ENCODE measurements at places on chromosomes 2 and 18.
A peak's percentile ranks its signal among the peaks of the same experiment; 100 is the strongest.

GRCh38 chr2:203934041-203934492 is 2.5 kb upstream of the ICOS start:
- no peak for DNase-seq

GRCh38 chr2:17519486-17519885 is 1.2 kb upstream of the RAD51AP2 start:
- DNase-seq, result no peak

- DNase-seq, result no peak
Observed at GRCh38 chr2:133660510-133660909, 92.2 kb upstream of the NCKAP5 start.

- DNase-seq, result no peak
Observed at GRCh38 chr2:206324869-206325268, 50.4 kb downstream of the ZDBF2 start.

DNA sequence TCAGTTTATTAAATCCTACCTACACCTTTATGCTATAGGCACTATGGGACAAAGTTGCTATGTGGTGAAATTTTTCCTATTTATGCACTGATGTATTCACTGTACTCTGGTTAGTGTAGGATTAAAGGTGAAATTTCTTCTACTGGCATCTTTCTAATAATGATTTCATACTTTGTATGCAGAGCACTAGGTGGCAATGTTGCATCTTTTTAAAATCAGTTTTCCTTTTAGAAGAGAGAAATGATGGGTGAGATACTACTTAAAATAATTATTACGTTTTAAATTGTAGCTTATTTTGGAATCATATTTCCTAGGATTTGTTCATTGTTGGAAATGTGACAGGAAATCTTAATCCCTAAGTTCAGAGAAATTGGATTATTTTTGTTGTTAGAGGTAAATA is 150.9 kb downstream of the CD8B2 start:
- no peak for DNase-seq

DNA sequence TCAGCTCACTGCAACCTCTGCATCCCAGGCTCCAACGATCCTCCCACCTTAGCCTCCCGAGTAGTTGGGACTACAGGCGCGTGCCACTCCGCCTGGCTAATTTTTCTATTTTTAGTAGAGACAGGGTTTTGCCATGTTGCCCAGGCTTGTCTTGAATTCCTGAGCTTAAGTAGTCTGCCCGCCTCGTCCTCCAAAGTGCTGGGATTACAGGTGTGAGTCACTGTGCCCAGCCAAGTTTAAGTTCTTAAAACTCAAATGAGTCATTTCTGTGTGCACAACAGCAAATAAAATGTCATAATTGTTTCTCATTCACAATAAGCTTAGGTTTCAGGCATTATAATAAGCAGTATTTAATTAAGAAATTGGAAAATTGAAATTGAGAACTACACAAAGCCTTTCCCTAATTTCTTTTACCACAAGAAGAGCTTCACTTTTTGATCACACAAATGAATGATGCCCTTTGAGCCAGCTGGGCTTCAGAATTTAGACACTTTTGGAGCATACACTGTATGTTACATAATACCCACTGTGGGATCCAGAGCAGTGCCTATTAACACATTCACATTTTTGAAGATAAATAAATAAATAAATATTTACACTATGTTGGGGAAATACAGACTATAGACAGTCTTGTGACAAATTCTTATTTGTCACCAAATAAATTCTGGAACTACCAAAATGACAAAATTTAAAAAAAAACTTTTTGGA is 8.6 kb upstream of the ME2 start:
- peak; percentile 77 for DNase-seq

DNA sequence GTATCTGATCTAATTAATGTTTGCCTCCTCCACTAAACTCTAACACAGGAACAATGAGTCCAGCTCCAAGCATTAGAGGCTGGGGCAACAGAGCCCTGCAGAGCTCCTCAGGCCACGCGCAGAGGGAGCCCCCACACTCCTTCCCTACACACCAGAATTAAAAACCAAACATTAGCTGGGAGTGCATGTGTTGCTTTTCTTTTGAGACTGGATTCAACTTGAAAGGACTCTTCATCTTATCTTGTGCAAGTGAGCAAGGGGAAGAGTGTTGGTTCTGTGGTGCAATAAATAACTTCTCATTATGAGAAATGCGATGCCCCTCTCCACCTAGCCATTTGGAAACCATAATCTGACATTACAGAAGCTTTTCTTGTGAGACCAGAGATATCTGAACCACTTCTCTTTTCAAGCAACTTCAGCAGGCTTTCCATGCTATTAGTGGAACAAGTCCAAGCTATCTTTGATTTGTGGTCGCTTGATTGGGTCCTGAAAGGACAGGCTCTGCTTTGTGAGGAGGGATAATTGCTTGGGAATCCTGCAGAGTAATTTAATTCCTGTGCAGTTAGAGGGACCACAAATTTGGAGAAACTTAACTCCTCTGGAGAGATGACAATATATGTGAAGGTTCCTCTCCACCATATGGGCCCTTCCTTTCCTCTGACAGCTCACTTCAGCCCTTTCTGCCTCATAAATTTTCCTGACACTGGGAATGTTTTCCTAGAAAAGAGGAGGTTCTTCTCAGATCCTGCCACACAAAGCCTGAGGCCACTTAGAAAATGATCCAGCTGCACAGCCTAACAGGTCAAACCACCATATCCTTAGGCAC is 112.5 kb downstream of the ATL2 start:
- DNase-seq, result peak; percentile 26

GRCh38 chr18:13536578-13536977 is 189.8 kb downstream of the FAM210A start:
- DNase-seq, result no peak

- DNase-seq, result no peak
Observed at GRCh38 chr2:131112529-131112928, 7.4 kb downstream of the PLEKHB2 start.

- DNase-seq, result peak; percentile 85
Observed at GRCh38 chr2:237731663-237732062, 66.9 kb upstream of the RBM44 start.

GRCh38 chr2:181152226-181152625 is 171.8 kb downstream of the UBE2E3 start:
- no peak for DNase-seq

GRCh38 chr2:222859786-222860612 is 837 bp upstream of the ACSL3 start:
- DNase-seq, result peak; percentile 82

DNA sequence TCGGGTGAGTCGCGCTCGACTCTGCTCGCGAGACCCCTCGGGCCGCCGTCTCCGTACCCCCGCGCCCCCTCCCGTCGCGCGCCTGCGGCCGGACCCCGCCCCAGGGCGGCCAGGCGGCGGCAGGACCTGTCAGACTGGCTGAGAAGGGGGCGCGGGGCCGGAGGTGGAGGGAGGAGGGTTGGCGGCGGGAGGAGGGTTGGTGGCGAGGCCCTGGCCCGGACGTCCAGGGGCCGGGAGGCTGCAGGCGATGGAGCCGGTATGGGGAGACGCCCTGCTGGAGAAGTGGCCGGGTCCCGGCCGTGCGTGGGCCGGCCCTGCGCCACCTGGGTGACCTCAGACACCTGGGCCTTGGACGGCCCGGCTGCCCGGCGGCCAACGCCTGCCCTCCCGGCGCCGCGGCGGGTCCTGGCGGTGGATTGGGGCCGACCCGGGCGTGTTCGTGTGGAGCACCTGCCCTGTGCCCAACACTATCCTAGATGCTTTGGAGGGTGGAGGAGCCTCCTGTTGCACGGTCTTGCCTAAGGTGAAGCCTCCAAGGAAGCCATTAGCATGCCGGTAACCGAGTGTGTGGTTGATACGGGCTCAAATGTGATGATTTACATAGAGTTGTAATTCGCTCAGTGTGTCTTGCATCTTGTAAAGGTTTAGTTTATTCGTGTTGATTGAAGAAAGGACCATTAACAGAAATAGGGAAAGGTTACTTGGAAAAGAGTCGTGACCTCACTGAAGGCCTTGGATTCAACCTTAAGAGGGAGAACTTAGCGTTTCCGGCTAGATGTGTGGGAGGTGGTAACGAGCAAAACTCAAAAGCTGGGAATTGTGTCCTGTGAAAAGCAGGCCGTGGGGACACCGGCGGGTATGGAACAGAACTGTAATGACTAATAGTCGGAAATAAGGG is 550 bp downstream of the MYL12B start:
- no peak for DNase-seq

- no peak for DNase-seq
Observed at GRCh38 chr2:31148514-31148913, 10.3 kb upstream of the GALNT14 start.
